ENCODE measurements at places on chromosomes 5 and 9.
A peak's percentile ranks its signal among the peaks of the same experiment; 100 is the strongest.

DNA sequence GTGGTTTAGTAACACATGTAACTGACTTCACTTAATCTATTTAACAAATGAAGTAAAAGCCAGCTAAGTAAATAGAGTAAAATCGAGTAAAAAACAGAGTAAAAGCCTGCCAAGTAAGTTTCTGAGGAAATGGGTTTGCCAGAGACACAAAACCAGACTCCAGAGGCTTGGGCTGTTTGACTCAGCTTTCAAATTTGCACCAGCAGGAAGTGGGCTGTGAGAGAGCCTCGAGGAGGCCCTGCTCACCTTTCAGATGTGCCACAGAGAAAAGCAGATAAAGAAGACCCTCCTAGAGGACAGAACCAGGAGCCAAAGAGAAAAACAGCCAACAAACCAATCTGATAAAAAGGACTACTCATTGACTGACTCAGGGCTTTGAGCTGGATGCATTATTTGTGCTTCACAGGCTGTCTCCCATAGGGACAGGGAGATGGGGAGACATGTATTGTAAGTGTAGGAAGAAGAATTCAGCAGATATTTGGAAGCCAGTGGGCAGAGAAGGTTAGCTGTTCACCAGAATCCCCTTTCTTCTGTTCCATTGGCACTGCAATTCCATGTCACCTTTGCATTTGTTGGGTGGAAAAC lies 14.4 kb upstream of the AMACR start:
- no peak for DNase-seq

- no peak for DNase-seq
Observed at GRCh38 chr5:148939676-148940075, 113.3 kb downstream of the ADRB2 start.

GRCh38 chr9:112809351-112809848 lies 58.8 kb downstream of the SNX30 start:
- no peak for DNase-seq

- peak; percentile 88 for DNase-seq
Observed at GRCh38 chr9:96686638-96687335, 31.7 kb upstream of the PRXL2C start.

DNA sequence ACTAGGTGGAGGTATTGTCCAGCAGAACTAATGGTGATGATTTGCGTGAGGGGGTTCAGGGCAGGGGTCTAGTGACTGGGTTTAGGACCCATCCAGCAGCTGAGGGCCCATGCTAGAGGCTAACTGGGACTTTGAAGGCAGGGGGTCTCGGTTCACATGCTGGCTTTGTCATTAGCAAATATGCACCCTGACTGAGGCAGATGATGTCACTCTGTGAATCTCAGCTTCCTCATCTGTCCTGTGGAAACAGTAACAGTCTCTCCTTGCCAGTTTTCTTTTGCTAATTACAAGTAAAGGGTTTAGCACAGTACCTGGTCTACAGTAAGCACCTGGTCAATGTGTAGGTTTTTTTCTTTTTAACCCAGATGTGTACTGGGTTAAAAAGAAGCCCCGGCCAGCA lies 5.2 kb downstream of the SH2D3C start:
- DNase-seq = no peak

DNA sequence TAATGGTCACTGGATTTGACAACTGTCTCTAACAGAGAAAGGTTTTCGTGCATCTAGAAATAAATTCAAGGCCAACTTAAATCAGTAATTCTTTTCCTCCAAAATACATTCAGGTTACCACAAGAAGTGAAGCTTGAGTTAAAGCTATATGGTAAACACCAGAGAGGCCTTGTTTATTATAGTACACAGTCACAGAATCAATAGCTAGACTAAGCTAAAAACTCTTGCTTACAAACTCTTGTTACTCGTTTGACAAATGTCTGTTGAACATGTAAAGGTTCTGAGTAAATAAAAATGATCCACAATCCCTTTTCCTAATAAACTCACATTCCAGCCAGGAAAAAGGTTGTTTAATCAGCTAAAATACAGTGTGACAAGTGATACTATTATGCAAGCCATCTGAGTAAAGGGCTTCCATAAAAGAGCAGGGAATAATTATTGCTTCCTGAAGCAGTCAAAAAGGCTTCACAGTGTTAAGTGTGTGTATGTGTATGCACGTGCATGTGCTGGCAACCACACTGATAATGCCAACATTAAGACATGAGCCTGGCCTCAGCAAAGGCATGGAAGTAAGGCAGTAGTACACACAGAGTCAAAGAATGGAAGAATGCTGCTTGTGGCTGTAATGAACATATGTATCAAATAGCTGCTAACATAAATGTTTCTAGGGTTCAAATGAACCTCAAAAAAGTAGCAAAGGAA lies 12.8 kb downstream of the PTAR1 start:
- no peak for DNase-seq

GRCh38 chr9:20683351-20684034 lies 566 bp upstream of the FOCAD start:
- peak; percentile 60 for DNase-seq

GRCh38 chr9:89372230-89372816 lies 54.0 kb downstream of the SECISBP2 start:
- no peak for DNase-seq

- DNase-seq = peak; percentile 8
Observed at GRCh38 chr5:58268268-58268667, 191.6 kb downstream of the PLK2 start.

DNA sequence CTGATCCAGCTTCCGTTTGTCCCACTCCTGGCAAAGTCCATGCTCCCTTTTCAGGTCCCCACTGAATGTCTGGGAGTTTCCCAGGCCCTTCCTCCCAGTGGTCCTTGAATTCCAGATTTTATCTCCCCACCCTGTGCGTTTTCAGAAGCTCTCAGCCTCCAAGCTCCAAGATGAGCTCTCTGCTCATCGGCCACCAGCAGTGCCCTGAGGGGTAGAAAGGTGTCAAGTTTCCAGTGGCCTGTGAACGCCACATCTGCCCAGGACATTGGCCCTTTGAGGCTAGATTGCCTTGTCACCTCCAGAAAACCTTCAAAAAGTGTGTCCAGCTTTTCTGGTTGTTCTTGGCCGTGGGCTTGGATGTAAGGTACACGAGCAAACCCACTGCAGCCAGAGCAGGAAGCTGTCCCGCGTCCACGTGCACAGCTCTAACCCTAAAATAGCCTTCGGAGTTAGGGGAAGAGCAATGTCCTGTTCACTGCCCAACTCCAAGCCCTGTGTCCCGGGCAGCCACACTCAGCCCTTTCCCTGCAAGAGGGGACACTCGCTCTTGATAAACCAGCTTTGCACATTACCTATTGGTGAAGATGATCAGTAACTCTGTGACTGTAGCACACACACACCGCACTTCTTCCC lies 10.9 kb upstream of the LRRC14B start:
- no peak for DNase-seq

GRCh38 chr9:107976767-107977166 lies 487.2 kb upstream of the KLF4 start:
- DNase-seq = peak; percentile 12

DNA sequence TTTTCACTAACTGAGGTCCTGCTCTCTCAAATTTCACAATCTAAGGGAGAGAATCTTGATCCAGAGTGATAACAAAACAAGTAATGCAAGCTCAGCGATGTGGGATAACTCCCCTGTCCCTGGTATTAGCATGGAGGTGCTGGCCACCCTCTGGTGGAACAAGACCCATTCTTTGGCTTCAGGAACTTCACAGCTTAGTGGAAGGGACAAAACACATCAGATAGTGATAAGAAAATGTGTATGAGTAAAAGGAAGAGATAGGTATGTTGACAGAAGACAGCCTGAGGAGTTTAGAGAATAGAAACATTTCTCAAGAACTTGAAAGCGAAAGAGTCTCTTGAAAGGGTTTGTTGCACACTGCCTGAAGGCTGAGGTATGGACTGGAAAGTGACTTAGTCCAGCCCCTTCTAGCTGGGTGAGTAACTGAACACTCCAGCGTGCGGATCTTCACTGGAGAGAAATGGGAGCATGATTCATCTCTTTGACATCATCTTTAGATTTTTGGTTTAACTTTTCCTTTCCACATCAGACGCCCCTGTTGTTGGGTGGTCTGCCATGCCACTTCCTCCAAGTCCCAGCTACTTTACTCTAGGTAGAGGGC lies 25.4 kb upstream of the ZSWIM6 start:
- no peak for DNase-seq

- no peak for DNase-seq
Observed at GRCh38 chr5:151520294-151520693, 70.8 kb downstream of the FAT2 start.

DNA sequence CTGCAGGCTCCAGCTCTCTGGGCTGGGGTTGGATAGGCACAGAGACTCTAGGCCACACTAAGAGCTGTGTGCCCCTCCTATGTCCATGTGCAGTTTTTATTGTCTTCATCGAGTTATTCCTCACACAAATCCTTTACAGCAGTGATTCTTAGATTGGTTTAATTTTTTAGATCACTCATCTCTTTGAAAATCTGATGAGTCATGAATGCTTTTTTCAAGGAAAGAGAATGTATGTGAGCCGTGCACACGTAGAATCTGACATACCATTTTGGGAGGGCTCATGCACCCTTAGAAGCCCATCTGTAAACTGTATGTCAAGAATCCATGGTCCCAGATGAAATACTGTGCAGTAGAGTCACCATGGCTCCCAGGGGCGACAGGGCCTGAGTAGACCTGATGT lies 100.7 kb upstream of the S1PR3 start:
- DNase-seq = no peak

DNA sequence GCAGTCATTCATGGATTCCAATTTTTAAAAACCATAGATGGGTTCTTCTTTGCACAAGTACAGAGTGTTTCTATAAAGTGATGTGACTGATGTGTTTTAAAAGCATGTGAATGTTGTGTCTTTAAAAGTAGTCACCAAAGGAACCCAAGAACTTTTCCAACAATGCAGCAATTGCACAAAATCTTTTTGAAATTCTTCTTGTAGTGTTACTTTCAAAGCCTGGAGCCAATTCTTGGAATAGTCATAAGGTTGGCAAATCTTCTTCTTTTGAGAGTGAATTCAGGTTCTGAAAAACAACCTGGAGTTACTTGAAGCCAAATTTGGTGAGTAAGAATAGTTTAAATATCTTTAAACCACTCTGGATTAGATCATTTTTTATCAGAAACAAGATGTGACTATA lies 10.5 kb downstream of the GRAMD2B start:
- DNase-seq = no peak

DNA sequence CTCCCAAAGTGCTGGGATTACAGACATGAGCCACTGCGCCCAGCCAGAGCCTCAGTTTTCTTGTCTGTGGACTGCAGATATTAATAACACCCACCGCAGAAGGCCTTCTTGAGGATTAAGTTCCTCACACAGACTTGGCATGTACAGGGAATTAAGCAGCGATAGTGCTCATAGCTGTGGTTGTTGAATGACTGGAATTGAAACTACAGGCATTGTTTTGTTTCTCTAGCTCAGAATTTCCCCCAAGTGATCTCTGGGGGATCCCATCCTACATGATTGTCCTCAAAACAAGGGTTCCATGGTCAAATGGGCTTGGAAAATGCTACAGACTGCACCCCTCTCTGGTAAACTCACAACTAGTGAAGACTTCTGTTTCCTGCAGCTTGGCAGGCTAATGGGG lies 44.2 kb upstream of the TDRD7 start:
- DNase-seq = no peak

- peak; percentile 45 for DNase-seq
Observed at GRCh38 chr9:136566901-136567300, 21.1 kb upstream of the NOTCH1 start.

- no peak for DNase-seq
Observed at GRCh38 chr5:104412649-104413240, 850.2 kb upstream of the NUDT12 start.

DNA sequence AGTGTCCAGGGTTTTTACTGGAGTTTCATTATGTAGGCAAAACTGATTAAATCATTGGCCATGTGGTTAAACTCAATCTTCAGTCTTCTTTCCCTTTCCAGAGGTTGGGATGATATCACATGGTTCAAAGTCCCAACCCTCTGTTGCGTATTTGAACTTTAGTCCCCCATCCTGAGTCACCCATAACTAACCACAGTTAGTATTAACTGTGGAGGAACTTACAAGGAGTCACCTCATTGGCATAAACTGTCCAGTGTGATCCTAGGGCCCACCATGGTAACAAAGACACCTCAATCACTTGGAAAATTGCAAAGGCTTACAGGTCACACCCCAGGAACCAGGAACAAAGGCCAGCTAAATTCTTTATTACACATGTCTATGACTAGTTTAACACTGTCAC lies 188.5 kb downstream of the COX7C start:
- no peak for DNase-seq

GRCh38 chr9:83472221-83472665 lies 66.0 kb downstream of the FRMD3 start:
- no peak for DNase-seq

DNA sequence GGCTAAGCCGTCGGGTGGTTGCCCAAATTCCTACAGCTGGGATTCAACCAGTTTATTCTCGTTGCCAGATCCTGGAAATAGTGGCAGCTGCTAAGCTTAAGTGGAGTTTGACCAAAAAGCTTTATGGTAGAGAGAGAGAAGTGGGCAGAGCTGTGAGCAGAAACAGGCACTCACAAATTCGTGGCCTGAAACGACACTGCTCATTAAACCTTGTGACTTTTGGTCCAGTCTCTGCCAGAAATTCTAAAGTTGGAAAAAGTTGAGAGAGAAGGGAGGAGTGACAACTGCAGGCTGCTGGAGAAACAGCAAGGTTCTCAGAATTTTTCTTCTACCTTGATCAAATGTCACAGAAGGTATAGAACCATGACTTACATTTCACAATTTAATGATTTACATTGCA lies 131.5 kb downstream of the MTX3 start:
- peak; percentile 61 for DNase-seq

GRCh38 chr5:68084396-68084795 lies 131.2 kb upstream of the PIK3R1 start:
- no peak for DNase-seq

- no peak for DNase-seq
Observed at GRCh38 chr5:72644296-72644695, 137.1 kb upstream of the ZNF366 start.

DNA sequence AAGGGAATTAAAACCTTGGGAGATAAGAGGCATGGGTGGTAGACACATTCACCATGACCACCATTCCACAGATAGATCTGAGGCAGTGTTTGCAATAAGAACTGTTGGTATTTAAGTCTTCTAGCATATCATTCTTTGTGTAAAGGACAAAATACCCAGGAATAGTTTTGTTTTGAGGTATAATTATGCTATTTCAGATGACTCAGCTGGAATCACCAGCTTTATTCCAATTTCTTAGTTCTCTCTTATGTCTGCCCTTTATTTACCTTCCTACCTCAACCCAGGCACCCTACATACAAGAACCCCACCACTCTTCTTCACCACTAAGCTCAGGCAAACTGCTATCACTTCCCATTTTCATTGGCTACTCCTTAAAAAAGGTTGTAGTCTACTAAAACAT lies 94.7 kb upstream of the TRIO start:
- DNase-seq = no peak

DNA sequence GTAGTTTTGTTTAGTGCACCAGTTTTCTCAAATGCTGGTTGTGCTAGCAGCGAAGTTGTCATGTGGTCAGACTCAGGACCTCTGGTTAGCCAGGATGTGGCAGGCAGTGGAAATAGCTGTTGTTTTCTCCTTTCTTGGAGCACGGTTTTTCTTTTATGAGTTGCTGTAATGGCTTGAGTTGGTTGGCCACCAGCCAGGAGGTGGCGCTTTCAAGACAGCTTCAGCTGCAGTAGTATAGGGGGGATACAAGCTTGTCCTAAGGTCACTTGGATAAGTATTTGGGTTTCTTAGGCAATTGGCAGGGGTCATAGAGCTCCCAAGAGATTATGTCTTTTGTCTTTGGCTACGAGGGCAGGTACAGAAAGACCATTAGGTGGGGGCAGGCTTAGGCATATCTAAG lies 274.2 kb upstream of the TARS1 start:
- DNase-seq = peak; percentile 3

- DNase-seq = no peak
Observed at GRCh38 chr9:21251190-21251589, 11.4 kb upstream of the IFNA14 start.

Measured in thyroid gland (tissue), 4 donors.